ENCODE measurements at places on chromosomes 4 and X.
A peak's percentile ranks its signal among the peaks of the same experiment; 100 is the strongest.

GRCh38 chr4:101972791-101973190 is 182.3 kb downstream of the BANK1 start:
- DNase-seq: no peak

DNA sequence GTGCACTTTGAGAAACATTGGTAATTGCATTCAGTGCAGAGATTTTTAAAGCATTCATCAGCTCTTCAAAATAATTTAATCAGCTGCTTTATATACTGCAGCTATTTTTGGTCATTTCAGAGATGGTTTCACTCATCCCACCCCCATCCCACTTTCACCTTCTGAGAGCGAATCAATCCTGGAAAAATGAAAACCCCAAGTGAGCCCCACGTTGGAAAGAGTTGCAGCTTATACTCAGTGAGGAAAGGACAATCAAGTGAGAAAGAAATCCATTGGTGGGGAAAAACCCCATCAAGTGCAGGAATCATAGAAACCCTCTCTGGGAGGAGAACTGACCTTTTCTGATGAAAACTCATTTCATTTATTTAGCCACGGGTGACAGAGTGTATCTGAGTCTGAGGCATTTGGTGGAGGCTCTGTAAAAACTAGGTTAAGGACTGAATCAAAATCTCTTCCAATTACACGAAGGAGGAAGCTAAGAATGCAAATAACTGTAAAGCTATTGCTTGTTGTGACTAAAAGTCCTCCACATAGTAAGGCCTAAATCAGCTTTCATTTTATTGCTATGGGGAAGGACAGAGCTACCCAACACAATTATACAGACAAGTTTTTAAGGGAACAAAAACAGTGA is 240.4 kb upstream of the PGRMC2 start:
- DNase-seq: no peak

GRCh38 chr4:6339818-6340445 is 70.3 kb downstream of the WFS1 start:
- DNase-seq: no peak

DNA sequence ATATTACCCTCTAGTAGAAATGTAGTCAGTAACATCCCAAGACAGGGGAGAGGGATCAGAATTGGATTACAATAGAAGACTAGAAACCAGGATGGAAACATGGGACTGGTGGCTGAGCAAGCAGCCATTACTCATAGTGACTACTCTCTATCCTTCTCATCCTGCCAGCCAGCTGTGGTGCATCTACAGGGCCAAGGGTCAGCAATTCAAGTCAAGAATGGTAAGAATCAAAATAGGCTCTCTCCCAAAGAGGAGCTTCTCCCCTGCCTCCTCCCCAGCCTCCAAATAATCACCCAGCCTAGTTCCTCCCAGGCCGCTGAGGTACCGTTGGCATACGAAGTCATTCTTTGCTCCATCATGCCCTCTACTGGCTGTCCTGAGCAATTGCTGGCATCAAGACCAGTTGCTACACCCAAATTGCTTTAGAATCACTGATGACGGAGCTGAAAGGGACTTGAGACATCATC is 19.4 kb downstream of the AWAT2 start:
- peak; percentile 51 for DNase-seq

GRCh38 chrX:22069586-22069985 is 37.5 kb downstream of the PHEX start:
- DNase-seq: no peak

DNA sequence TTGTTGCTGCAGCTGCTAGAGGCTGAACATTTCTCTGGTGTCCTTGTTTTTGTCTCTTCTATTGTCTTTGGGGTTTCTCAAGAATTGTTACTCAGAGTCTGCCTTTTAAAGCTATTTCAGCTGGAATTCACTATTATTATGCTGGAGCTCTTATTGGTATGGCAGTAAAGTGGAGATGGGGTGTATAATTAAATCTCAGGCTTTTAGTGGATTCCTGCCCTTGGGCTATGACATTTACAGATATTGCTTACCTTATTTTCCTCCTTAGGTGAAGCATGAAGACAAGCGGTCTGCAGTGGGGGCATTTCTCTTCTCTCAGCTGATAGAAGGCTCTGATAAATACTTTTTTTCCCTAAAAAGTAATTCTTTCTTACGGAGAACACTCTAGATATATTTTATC is 1656.6 kb upstream of the IGFBP7 start:
- DNase-seq: no peak

DNA sequence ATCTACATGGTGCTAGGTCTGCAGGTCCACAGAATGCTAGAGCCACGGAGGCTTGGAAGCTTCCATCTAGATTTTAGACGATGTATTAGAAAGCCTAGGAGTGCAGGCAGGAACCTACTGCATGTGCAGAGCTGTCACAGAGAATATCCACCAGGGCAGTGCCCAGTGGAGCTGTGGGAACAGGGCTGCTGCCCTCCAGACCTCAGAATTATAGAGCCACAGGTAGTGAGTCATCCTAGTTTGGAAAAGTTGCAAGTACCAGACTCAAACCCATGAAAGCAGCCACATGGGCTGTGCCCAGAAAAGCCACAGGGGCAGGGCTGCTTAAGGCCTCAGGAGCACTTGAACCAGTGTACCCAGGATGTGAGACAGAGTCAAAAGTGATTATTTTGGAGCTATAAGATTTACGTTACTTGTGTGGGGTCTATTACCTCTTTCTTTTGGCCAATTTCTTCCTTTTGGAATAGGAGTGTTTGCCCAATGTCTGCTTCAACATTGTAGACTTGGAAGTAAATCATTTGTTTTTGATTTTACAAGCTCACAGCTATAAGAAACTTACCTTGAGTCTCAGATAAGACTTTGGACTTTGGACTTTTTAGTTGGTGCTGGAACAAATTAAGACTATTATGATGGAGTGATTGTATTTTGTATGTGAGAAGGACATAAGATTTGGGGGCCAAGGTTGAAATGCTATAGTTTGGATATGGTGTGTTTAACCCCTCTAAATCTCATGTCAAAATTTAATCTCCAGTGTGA is 143.5 kb upstream of the CHRDL1 start:
- DNase-seq: no peak

GRCh38 chr4:156388826-156389225 is 435.2 kb upstream of the CTSO start:
- DNase-seq: no peak

DNA sequence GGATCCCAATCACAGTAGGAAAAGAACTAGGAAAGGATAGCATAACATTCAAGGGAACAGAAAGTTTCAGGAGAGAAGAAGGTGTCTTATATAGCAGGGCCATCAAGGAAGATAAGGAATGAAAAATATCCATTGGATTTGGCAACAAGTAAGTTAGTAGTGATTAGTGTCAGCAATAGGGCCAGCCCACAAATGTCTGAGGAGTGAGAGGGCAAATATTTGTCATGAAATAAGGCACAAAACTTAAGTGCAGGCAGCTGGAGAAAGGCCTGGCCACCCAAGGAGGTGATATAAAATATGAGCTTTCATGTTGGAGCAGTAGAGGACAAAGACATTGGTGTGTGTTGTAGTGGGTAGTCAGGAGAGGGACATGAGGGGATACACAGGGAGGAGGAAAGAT is 132.1 kb downstream of the COL4A6 start:
- no peak for DNase-seq

DNA sequence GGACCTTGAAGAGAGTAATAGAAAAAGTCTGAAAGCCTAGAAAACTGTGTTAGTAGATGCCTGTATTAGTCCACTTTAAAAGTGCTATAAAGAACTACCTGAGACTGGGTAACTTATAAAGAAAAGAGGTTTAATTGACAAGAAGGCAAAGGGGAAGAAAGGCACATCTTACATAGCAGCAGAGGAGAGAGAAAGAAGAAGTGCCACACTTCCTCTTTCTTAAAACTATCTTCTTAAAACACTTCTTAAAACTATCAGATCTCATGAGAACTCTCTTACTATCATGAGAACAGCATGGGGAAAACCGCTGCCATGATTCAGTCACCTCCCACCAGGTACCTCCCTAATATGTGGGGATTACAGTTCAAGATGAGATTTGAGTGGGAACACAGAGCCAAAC is 18.8 kb upstream of the COL25A1 start:
- DNase-seq: no peak

DNA sequence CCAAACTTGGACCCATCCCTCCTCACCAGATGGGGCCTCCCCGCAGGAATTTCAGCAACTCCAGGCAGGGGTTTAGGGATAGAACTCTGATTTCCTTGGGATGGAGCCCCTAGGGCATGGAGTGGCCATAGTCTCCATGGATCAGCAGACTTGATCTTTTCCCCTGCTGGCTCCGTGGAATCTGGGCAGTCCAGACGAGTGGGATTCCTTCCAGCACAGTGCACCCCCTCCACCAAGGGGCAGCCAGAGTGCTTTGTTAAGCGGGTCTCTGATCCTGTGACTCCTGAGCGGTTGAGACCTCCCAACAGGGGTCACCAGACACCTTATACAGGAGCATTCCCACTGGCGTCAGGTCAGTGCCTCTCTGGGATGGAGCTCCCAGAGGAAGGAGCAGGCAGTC is 40.4 kb downstream of the ENPP6 start:
- DNase-seq: no peak

GRCh38 chr4:93710101-93710846 is 118.3 kb upstream of the ATOH1 start:
- no peak for DNase-seq

- no peak for DNase-seq
These were observed 375.2 kb downstream of the MAGEE1 start for GRCh38 chrX:76802708-76803107.

GRCh38 chr4:41745292-41746024 is 3.1 kb downstream of the PHOX2B start:
- no peak for DNase-seq

- no peak for DNase-seq
These were observed 37.7 kb downstream of the NSG1 start for GRCh38 chr4:4424499-4425115.

DNA sequence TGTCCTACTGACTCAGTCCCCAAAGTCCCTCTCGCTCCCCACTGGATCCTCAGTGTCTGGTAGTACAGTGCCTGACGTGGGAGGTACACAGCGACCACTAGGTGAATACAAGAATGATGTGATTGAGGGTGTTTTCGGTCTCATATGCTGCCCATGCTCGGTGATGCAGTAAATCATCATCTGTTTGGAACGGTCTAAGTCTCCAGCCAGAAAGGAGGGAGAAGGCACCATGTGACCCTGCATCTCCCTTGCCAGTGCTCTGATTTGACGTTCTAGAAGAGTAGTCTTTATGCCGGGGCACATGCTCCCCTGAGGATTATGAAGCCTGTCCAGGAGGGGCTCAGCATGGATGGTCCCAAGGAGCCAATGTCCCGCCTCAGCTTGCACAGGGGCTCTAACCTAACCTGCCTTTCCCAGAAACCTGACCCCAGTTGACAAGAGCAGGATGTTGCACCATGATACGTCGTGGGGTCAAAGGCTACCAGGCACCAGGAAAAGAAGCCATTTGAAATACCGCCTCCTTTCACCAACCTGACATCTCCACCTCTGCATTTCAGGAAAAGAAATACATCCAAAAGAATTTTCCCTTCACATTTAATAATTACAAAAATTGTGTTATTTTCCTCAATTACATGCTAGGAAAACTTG is 13.8 kb upstream of the PLXNB3 start:
- no peak for DNase-seq
